ENCODE measurements at places on chromosomes 11 and 22.

DNA sequence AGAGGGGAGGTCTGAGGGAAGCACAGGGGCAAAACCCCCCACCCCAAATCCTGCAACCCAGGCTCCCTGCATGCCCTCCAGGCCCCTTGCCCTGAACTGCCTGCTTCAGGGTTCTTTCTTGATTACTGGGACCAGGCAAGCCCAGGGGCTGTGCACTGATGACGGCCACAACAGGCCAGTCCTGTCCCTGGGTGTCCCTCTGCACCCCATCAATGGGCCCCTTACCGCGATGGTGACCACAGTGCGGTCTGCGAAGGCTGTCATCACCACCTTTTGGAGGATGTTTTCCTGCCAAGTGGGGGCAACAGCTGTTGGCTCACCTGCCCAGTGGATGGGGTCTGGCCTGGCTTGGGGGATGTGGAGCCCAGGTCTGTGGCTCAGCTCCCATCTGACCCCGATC, 5.0 kb upstream of the KCNJ11 start:
- no peak for DNase-seq

- peak; percentile 38 for DNase-seq
Observed at GRCh38 chr11:125457814-125458343, 38.2 kb downstream of the FEZ1 start.

DNA sequence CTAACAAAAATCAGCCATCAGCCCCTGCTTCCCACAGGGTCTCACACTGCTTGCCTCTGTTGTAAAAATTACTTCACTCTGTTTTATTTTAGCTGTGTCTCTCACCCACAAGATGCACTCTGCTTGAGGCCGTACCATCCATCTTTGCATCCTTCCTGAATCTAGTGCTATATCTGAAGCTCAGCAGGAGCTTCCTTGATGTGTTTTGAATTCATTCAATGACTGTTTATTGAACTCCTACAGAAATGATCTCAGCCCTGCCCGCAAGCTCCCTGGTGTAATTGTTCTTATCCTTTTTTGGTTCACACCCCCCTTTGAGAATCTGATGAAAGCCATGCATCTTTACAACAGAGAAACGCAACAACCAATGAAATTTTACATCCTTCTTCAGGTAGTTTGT, 310.2 kb upstream of the ZC3H12C start:
- DNase-seq = no peak

GRCh38 chr11:12276831-12277475, 100.4 kb upstream of the PARVA start:
- no peak for DNase-seq

DNA sequence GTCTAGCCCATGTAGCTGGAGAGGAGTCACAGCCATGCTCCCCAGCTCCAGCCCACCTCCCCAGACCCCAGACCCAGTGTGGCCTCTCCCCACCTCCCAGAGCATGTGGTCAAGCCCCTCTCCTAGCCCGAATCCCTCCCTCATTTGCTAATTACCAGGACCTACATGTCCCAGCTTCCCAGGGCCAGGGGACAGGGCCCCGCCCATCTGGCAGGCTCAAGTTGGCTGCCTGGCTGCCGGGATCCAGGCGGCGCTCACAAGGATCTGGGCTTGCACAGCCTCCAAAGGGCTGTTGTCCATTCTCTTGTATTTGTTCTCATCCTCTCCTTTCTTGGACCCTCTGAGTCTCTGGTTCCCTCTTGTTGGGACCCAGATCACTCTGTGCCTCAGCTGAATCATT, 4.6 kb upstream of the MIF start:
- DNase-seq = no peak

DNA sequence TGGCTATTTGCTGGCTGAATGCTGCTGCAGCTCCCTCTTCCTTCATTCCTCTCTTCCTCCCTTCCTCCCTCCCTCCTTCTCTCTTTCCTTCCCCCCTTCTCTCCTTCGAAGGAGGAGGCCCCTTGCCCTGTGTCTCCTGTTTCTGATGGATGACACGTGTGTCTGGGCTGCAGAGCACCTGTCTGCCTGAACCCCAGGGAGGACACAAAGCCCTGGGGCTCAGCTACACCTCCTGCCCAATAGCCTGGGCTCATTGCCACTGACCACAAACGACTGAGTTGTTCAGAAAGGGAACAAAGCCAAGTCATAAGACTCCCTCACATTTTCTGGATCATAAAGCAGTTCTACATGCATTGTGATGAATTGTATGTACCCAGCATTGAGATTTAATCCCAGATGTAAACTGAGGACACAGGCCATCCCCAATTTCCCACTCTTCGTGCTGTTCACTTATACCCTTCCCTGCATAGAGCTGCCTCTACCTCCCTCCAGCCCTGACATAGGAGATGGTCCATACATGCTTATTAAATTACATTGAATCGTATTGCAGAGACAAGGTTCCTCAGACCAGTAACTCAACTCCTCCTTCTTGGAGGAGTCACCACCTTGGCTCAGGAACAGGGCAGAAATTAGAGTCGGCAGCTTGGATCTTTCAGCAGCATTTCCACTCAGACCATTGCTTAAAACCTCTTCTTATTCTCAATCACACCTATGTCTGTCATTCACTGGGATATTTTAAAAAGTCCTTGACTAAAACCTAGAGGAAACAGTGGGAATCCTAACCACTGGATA, 1.2 kb downstream of the CSRP3 start:
- DNase-seq = no peak

GRCh38 chr11:134639586-134640330, 227.7 kb upstream of the B3GAT1 start:
- DNase-seq = peak; percentile 12

DNA sequence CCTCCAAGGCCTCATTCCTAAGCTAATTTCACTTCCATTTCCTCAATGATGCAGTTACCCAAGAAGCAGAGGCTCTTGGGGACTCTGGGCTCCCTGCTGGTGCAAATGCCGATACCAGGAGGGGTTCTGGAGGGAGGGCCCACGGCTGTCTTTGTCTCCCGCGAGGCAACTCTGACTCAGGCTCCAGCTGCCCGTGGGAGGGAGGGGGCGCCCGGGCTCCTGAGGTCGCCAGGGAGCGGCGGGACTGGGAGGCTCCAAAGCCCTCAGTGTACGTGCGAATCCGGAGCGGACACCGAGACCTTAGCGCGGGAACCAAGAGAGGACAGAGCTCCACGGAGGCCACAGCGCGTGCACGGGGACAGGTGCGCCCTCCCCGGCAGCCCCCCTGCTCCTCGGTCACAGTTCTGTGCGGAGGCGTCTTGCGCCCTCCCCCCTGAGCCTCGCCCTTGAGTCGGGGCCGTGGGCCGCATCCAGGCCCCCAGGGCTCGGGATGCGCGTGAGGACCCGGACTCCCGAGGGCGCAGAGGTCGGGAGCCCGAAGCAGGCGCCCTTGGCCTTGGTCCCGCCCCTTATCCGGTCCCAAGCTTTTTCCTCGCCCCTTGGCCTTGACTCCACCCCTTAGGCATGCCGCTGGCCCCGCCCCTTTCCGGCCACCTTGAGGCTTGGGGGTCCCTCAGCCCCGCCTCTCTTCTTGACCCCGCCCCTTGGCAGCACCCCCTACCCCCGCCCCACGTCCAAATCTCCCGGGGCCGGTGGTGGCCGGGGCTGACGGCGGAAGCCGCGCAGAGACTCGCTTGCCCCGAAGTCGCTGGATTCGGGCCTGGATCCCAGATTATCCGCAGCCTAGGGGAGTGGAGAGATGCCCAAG, 4.7 kb upstream of the SHISA8 start:
- peak; percentile 70 for DNase-seq

- no peak for DNase-seq
Observed at GRCh38 chr11:2940147-2940920, 11.1 kb upstream of the PHLDA2 start.

DNA sequence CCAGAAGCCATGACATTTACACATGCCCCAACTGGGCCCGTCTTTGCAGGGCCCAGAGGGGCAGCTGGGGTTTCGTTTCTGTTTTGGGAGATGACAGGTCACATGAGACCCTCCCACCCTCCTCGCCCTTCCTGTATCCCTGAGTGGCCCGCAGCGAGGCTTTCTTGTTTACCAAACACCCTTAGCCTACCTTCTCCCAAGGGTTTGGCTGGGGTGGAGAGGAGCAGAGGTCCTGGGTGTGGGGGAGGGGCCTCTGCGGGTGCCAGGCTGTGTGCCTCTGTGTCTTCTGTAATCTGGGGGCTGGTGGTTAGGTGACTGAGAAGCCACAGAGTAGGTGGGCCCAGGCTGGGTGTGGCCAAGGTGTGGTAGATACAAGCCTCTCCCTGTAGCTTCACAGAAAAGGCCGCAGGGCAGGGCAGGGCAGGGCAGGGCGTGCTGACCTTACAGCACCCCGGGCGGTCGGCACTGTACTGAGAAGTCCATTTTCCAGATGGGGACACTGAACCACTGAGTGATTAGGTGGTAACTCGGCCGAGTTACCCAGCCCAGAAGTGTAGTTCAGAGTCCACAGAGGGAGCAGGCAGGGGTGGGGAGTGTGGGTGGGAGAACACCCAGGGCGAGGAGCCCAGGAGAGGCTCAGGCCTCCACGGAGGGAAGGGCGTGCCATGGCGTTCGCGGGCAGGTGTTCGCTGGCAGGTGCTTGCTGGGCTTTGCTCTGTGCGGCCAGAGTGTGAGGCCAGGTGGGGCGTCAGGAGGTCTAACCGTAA, 8.7 kb downstream of the PRR5 start:
- peak; percentile 22 for DNase-seq

GRCh38 chr11:7600205-7600775, 73.0 kb downstream of the CYB5R2 start:
- DNase-seq = peak; percentile 53

DNA sequence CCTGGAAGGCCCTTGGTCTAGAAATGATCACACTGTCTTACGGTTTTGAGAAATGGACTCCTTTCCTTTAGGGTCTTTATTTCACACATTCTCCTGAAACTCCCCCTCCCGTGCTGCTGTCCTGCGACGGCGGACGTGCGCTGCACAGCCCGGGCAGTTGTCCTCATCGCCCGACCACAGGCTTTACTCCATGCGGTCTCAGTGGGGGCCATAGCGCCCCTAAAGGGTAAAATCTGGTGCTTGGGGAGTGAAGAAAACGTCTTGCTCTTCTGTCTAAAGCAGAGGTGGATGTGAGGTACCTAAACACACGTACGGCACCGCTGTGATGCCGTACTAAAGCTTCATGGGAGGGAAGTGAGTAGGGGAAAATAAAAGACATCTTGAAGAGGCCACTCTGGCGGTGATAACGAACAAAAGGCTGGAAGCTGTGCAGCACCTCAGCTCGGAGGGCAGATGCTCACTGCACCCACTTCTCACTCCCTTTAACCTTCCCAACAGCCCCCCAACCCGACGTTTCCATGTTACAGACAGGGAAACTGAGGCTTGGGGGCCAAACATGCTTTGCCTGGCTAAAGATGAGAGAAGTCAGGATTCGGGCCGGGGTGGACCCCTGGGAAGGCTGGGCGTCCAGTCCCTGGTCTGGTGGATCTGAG, 22.6 kb downstream of the MPPED1 start:
- DNase-seq = no peak

- DNase-seq = no peak
Observed at GRCh38 chr11:108002476-108002875, 6.2 kb upstream of the CUL5 start.

DNA sequence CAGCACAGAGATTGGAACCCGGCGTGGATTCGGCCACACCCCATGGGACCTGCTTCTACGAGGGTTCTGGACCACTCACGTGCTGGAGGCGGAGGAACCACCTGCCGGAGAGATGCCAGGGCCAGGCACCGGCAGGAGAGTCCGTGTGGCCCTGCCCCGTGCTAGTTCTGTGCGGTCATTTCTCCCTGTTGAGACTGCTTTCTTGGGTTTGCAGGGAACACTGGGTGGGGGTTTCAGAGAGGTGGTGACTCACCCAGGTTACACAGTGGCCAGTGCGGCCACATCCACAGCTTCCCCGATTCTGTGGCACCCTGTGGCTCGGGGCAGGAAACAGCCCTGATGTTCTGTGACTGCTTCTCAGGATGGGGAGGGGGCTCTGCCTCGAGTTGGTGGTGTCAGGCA, 3.6 kb upstream of the PHLDA2 start:
- DNase-seq = no peak

DNA sequence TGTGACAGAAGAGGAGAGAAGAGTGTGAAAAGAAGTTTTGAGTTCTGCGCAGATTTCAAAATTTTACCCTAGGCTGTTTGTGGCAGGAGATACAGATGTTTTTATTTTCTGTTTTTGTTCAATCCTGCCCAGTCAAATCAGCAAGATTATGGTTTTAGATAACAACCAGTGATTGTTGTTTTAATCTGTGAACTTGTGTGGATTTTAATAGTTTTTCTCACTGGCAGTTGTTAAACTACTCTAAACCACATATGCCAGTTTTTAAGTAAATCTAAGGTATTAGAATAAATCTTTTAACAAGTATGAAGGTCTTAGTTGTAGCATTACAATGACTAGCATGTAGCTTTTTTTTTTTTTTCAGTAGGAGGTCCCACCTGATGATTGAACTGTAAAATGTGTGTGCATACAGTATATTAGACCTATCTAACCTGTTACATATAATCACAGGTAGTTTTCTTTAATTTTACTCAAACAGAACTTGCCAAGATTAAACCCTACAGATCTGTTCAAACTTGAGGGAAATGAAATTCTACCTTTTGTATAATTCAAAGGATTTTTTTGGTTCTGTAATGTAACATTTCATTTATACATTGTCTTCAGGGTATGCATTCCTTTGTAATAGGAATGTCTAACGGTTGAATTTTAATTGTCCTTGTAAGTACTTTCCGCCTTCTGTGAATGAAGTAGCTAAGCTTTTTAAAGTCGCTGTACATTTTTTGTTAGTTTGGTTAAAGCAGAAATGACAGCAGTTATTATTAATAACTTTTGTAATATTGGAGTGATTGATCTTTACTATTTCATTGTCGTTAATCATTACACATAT, 13.3 kb downstream of the ATXN10 start:
- DNase-seq = no peak

DNA sequence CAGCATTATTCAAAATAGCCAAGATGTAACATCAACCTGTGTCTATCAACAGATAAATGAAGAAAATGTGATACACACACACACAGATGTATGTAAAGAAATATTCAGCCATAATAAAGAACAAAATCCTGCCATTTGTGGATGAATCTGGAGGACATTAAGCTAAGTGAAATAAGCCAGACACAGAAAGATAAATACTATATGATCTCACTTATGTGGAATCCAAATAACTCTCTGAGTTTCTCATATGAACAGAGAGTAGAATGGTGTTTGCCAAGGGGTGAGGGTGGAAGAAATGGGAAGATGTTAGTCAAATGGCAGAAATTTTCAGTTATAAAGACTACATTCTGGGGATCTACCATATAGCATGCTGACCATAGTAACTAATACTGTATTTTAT, 224.2 kb downstream of the GUCY1A2 start:
- no peak for DNase-seq

DNA sequence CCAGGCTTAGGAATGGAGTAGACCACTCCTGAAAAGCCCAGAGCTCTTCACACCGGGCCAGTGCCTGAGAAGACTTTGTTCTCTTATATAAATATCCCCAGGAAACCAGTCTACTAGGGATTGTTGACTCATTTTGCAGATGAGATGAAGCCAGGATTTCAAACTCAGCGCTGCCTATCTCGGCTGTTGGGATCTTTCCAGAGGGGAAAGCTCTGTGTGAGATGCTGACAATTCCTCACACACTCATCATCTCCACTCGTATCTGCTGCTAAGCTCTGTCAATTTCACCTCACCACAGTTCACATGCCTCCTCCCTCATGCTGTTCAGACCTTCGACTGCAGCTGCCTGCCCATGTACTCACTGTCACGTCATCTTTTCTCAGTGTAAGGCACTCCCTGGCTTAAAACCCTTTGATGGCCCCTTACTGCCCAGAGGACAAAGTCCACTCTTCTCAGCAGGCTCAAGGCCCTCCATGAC, 12.5 kb downstream of the USH1C start:
- no peak for DNase-seq

GRCh38 chr11:112511911-112512310, 251.3 kb upstream of the PLET1 start:
- DNase-seq = no peak

GRCh38 chr11:105100206-105100605, 39.4 kb downstream of the CARD18 start:
- DNase-seq = no peak

- no peak for DNase-seq
Observed at GRCh38 chr11:118497831-118498230, 29.4 kb upstream of the TTC36 start.

Measured in K562 (cell line).